ENCODE measurements at places on chromosomes 13 and 19.

GRCh38 chr13:62544928-62545327 is 1129.3 kb upstream of the PCDH20 start:
- DNase-seq = no peak

- DNase-seq = no peak
Measured at GRCh38 chr19:52898101-52898500, 666 bp upstream of the ZNF320 start.

- DNase-seq = peak; percentile 97
Measured at GRCh38 chr19:51688671-51689571, 4.2 kb upstream of the SPACA6 start.

DNA sequence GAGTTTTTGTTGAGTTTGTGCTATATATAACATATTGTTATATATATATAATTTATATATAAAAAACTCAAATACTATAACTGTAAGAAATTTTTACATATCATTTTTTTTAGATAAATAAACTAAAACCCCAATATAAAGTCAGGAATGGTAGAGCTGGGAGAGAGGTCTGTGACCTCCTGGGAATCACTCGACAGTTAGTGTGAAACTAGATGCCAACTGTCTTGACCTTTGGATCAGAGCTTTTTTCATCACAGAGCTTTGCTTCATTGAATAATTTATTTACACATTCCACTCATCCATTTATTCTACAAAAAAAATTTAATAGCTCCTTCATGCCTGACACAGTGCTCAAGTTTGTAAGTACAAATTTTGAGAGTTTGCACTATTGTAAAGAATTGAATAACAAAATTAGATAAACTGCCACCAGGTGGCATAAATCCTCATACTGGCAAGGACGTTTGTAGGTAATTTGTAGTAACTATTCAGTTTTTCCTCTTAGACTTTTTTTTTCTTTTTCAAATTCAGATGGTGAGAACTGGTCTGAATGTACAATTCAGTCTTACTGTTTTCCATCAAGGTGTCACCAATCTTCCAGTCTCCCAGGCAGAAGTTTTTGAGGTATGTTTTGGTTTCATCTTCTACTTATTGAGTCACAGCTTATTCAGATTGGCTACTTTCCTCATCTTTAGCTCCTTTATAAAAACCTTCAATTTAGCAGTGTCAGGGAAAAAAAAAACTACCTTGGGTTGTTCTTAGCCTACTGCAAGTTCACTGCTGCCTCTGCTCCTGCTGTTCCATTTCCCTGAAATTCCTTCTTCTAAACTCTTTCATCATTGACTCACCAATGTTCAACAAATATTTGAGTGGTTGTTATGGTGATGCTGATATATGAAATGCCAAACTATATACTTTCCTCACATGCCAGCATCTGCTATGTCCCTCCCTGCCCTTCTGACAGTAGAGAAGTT is 28.7 kb downstream of the LACC1 start:
- DNase-seq = no peak

GRCh38 chr19:18425515-18426415 is 6.6 kb downstream of the SSBP4 start:
- DNase-seq = no peak

DNA sequence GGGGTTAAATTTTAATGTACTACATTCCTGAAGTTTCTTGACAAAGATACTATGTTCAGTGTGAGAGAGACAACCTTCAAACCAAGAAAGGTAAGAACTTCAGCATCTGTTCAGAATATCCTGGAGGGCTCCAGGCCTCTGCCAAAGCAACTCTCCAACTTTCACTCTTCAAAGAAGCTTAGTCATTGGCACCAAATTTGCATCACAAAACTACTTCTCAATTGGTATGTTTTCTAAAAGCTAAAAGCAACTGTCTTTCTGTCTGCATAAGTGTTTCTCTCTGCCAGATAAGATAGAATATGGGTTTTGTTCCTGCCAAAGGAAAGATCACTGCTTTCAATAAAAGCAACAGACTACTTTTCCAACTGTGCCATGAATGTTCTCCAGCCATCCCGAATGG is 187.4 kb downstream of the SUCLA2 start:
- DNase-seq = no peak

GRCh38 chr13:68727165-68727564 is 1380.5 kb upstream of the ATXN8OS start:
- DNase-seq = no peak
